ENCODE measurements at places on chromosomes 11 and 22. TPM values are rescaled to one million over a fixed set of nuclear protein-coding genes. Genes with fewer than 3 reads are reported as not detected.

- no peak for DNase-seq
Observed at GRCh38 chr11:70522593-70523311, 124.4 kb downstream of the CTTN start.

GRCh38 chr11:66082946-66083698, 13.1 kb downstream of the PACS1 start:
- DNase-seq, result no peak

DNA sequence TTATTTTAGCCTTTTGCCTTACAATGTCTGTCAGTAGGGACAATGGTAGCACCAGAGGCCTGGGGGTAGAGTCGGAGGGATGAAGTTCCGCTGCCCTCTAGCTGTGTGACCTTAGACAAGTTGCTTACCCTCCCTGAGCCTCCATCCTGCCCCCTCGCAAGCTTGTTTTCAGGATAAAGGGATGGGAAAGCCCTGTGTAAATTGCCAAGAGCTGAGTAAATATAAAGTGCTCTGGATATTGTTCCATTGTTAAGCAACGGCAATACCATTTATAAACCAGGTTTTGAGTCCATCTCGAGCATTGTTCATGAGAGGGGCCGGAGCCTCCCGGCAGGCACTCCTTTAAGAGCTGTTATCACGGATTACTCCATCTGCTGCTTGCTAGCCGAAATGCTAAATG, 72.9 kb downstream of the ZBTB16 start:
- DNase-seq, result no peak

The TMEM126B gene
- 45.2 TPM for total RNA-seq

GRCh38 chr11:130308886-130309285, 5.8 kb downstream of the ZBTB44 start:
- no peak for DNase-seq

DNA sequence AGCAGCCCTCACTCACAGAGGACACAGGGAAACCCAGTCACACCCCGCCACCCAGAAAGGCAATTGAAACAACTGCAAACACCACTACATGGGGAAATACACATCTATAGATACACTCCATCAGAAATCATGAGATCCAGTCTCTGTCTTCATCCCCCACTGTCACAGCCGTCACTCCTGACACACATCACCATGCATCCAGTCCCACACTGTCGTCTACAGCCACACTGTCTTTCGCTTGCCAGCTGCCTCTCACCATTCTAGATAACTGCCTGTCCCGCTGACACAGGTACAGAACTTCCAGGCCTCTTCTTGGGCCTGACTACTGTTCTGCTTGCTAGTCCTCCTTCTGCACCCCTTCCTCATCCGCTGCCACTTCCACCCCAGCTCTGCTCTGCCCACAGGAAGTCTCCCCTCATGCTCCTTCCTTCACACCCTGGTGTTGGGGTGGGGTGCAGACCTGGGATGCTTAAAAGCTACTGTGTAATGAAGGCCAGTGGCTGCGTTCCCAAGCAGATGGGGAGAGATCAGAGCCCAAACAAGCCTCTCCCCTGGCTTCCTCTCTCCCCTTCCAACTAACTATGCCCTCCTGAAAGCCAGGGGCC, 42.6 kb downstream of the SLC22A12 start:
- DNase-seq, result no peak

The RAC2 gene
- total RNA-seq, result 5.1 TPM

DNA sequence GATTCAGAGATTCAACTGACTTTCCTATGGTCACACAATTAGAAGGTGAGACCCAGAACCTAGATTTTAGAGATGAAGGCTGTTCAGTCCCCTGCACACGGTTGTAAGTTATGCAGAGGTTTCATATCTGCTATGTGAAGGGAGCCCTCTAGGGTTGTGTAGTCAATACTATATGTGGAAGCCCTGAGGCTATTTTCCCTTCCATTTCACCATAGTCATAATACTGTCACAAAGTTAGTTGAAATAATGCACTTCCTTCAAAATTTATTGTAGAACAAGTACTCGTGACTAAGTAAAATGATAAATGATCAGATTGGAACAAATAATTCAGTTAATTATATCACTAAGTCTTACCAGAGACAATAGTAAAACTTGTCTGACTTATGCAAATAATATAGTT, 48.8 kb downstream of the ENDOD1 start:
- DNase-seq, result no peak

The APOL5 gene
- not detected for total RNA-seq

DNA sequence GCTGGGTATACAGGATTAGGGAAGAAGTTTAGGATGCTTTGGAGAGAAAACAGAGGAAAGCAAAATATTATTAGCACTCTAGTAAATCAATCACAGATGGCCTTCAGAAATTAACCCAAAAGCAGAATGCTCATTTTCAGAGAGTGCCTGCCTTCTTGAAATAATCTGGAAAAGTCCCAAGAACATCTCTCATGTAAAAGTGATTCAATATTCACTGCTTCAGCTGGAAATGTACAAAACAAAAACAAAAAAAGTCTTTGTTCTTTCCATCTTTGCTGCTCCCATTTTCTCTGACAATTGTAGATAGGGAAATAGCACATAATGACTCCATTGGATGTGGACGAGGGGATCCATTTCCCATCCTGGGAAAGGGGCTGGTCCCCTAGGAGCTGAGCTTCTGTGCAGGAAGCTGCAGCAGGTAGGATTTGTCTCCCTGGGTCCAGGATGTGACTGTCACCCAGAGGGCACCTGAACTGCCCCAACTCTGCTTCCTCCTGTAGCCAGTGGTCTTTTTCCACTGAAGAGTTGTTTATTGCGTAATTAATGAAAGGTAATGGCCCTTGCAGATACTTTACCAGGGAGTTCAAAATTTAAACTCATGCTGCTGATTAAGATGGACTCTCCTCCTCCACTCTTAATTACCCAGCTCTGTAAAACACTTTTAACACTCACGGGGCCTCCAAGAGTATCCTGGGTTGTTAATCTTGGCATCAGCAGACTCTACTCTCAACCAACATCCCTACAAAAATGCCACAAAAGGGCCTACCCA, 57.9 kb downstream of the SC5D start:
- DNase-seq, result no peak

DNA sequence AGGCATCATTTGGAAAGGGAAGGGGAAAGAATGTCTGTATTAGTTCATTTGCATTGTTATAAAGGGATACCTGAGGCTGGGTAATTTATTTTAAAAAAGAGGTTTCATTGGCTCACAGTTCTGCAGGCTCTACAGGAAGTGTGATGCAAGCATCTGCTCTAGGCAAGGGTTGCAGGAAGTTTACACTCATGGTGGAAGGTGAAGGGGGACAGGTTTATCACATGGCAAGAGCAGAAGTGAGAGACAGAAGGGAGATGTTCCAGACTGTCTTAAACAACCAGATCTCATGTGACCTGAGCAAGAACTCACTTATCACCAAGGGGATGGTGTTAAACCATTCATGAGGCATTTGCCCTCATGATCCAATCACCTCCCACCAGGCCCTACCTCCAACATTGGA, 90.6 kb downstream of the CCDC83 start:
- no peak for DNase-seq

DNA sequence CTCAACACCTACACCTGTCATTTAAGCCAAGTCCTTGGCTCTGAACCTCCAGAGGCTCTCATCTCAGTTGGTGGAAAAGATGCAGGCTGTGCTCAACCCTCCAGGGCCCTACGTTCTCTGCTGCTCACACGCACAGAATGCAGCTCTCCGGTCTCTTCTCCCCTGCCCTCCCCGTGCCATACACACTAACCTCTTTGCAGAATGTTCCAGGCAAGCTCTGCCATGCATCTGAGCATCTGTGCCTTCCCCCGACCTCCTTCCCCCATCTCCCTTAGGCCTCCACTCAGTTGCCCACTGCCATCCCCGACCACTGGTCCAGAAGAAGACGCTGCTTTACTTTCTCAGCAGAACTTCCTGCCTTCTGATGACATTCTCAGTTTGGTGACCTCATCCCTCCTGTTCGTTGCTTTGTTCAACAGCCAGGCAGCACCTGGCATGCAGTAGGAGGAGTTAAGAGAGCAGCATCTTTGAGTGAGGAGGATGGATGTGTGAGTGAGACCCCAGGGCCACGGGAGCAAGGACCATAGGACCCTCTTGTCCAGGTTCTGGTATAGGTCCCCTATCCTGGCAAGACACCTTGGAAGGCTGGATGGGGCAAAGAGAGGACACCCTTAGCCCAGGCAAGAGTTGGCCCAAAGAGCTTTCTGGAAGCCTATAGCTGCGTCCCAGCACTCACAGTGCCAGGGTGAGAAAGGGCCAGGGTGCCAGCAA, 598.0 kb downstream of the BRD1 start:
- DNase-seq, result peak; percentile 56

The CRACR2B gene
- 12.2 TPM for total RNA-seq

The VPS26B gene
- total RNA-seq, result 39.5 TPM

GRCh38 chr11:27330633-27331270, 32.3 kb downstream of the CCDC34 start:
- no peak for DNase-seq

The ACR gene
- total RNA-seq, result 0.40 TPM

GRCh38 chr11:27396259-27396839, 33.3 kb upstream of the CCDC34 start:
- DNase-seq, result no peak

The PGA5 gene
- total RNA-seq, result not detected

The KRTAP5-9 gene
- not detected for total RNA-seq

The MS4A3 gene
- 0.57 TPM for total RNA-seq

The SNX32 gene
- 0.54 TPM for total RNA-seq

GRCh38 chr11:96341211-96342013, 1.6 kb downstream of the MAML2 start:
- peak; percentile 81 for DNase-seq

The AGBL2 gene
- 1.2 TPM for total RNA-seq

DNA sequence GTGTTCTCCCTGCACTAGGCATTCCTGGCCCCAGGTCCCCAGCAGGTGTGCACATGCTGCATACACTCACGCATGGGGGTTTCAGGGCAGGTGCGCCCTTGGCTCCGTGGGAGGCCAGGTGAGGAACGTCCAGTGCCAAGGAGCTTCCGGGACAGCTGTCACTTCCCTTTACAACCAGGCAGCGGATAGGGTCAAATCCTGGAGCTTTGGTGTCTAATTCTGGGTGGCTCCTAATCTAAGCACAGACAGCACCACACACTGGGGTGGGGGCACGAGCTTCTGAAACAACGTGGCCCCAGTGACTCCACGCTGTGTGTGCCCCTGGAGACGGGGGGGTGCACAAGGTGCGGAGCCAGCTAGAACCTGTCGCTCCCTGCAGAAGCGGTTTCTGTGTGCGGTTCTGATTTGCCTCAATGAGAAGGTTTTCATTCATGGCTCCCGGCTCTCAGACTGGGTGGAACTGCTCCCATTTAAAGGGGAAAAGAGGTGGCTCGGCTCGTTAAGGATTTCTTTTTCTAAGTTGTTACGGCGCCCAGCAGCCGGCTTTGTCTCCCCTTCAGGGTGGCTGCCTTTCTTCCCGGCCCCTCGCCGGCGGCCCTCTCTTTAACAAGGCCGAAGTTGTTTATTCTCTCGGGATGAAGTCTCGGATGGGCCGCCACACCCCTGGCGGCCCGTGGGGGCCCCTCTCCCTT, 5.0 kb downstream of the CCND1 start:
- peak; percentile 44 for DNase-seq

- DNase-seq, result no peak
Observed at GRCh38 chr11:127393460-127393997, 393.0 kb upstream of the KIRREL3 start.

Data from cardiac septum (tissue), 1 donor.